ENCODE measurements at places on chromosomes 13 and 19. TPM values are rescaled to one million over a fixed set of nuclear protein-coding genes. Genes with fewer than 3 reads are reported as not detected.

Gene SIGLEC5
- total RNA-seq = not detected

Gene PSG11
- total RNA-seq = 43.9 TPM

Gene KIR2DL1
- total RNA-seq = not detected

DNA sequence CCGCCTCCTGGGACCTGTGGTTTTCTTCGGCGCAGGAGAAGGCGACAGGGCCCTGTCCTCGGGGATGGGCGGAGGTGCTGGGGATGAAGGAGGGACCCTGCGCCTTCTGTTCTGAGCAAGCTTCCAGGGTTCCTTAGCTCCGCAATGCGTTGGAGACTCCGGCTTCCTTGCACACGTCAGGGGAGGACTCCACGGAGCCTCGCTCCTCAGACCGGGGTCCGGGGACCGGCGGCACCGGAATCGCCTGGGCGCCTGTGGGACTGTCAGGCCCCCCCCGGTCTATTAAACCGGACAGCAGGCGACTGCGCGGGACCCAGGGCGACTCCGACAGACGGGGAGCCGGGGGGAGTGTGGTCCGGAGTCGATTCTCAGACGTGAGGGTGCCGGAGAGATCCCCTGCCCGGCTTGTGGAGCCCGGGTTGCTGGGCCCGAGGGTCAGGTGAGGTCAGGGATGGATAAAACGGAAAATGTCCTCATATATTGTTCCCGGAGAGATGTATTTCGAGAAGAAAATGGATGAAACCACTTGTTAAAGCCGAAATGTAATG, 227.4 kb downstream of the TEX29 start:
- no peak for DNase-seq

DNA sequence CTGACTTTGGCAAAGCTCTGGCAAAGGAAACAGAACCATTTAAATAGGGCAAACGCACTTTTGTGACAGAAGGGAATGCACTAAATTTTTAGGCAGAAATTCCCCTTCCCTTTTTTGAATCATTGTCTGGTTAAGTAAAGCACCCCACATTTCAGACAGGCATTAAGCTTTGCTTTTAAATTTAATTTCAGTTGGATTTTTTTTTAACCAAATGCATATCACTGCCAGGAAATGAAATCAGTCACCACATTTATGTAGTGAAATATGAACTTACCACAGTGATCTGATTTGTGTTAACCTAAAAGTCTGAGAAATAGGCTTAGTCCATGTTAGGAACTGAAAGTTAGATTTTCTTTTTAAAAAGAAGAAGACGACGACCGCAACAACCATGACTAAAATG, 10.8 kb downstream of the GPR183 start:
- no peak for DNase-seq

DNA sequence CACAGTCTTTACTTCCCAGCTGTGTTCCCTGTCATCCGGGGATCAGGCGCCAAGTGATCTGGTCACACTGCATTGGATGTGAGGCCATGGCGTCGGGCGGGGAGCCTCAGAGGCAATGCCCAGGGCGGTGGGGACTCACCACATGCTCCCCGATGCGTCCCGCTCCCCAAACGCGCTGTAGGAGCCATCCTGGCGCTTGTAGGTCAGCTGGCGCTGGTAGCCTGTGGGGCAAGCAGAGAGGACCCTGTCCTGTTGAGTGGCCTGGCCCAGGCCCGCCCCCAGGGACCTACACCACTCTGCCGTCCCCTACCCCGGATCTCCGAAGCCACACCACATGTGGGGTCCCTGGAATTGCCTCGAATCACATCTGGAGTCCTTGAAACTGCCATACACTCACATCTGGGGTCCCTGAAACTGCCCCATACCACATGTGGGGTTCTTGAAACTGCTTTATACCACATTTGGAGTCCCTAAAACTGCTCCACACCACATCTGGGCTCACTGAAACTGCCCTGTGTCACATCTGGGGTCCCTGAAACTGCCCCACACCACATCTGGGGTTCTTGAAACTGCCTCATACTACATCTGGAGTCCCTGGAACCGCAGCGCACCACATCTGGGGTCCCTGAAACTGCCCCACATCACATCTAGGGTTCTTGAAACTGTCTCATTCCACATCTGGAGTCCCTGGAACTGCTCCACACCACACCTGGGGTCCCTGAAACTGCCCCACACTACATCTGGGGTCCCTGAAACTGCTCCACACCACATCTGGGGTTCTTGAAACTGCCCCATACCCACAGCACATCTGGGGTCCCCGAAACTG, 33.2 kb downstream of the F2RL3 start:
- DNase-seq = no peak

DNA sequence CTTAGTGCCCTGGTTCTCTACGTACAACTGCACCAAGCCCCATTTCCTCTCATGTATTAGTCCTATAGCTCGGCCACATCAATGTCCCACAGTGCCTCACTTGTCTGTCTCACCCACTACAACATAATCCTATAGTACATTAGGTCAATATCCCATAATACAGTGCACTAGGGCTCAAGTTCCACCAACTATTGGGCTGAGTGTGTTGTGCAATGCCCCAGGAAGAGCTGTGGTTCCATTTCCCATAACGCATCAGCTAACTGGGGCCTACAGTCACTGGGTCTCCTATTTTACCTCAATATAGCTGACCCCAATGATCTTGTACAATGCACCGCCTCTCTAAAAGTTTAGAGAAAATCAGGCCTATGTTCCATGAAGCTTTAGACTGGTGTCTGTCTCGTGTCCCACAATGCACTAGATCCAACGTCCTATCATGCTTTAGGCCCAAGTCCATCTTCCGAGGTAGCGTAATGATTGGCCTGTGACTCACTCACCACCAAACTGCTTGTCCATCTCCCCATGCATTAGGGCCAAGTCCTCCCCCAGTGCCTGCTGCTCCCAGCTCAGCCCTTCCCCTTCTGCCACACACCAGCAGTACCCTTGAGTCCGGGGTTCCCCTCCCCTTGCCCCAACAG, 21.8 kb downstream of the TSKS start:
- DNase-seq = no peak

GRCh38 chr13:105389373-105389772, 1146.1 kb downstream of the EFNB2 start:
- DNase-seq = no peak

DNA sequence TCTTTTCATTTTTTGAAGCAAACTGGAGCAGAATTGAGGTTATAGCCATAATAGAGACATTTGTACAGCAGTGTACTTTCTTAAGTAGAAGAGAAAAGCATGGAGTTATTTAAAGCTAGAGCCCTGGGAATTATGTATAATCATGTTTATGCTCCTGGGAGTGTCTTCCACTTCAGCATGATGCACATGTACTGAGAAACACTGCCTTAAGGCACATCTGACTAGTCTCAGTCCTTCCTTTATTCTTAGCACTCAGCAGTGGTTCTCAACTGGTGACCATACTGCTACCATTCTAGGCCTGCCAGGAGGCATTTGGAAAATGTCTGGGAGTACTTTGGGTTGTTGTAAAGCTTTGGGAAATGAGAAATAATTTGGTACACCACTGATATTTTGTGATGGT, 45.8 kb downstream of the VWA8 start:
- no peak for DNase-seq

DNA sequence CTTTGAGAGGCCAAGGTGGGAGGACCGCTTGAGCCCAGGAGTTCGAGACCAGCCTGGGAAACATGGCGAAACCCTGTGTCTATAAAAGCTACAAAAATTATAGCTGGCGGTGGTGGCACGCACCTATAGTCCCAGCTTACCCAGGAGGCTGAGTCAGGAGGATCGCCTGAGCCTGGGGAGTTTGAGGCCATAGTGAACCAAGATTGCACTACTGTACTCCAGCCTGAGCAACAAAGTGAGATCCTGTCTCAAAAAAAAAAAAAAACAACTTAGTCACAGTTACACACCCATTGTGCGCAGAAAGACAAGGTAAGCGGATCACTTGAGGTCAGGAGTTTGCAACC, 728 bp upstream of the DENND1C start:
- DNase-seq = no peak

DNA sequence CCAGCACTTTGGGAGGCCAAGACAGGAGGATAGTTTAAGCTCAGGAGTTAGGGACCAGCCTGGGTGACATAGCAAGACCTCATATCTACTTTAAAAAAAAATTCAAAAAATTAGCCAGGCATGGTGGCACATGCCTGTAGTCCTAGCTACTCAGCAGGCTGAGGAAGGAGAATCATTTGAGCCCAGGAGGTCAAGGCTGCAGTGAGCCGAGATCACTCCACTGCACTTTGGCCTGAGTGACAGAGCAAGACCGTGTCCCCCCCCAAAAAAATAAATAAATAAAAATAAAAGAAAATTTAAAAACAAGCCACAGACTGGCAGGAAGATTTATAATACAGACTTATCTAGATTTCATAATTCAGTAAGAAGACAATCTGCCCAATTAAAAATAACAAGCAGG, 14.8 kb downstream of the PSPC1 start:
- DNase-seq = no peak

DNA sequence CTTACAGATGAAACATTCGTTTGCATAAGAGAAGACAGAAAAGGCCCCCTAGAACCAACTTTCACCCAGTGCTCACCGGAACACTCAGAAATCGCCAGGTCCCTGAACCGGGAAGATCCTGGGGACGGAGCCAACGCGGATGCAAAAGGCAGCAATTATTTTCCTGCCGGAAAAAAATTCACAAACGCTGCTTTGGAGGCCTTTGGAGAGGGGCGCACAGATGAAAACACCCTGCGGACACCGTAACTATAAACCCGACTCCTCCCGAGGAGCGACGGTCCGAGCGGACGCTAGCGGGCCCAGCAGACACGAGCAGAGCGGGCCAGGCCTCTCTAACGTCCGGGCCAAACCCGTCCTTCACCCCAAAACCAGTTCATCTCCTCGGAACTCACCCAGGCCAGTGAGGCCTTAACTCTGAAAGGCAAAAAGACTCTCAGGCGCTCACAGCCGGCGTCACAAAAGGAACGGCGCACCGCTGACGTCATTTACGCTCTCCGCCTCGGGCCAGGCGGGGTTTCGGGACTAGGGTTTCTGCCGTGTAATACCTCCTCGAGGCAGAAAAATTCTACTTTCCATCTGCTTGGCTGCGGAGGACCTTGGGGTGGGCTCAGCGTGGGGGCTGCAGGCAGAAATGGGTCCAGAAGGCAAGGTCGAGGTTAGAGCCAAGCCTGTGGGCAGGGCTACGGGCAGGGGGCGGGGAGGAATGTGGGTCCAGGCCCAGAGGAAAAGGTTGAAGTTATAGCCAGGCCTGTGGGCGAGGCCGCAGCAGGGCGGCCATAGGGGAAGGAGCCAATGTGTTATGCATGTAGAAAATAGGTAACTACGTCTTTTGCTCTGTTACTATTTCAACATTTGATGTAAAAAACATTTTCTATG, at the start of gene ZNF426:
Gene ZNF426, minus strand, starts transcription at position 463 of the 876 bp plus-strand sequence. CDS start 2,413 bp downstream, outside the sequence.
- peak; percentile 86 for DNase-seq

GRCh38 chr19:14746886-14747285, 31.5 kb downstream of the ADGRE2 start:
- no peak for DNase-seq

DNA sequence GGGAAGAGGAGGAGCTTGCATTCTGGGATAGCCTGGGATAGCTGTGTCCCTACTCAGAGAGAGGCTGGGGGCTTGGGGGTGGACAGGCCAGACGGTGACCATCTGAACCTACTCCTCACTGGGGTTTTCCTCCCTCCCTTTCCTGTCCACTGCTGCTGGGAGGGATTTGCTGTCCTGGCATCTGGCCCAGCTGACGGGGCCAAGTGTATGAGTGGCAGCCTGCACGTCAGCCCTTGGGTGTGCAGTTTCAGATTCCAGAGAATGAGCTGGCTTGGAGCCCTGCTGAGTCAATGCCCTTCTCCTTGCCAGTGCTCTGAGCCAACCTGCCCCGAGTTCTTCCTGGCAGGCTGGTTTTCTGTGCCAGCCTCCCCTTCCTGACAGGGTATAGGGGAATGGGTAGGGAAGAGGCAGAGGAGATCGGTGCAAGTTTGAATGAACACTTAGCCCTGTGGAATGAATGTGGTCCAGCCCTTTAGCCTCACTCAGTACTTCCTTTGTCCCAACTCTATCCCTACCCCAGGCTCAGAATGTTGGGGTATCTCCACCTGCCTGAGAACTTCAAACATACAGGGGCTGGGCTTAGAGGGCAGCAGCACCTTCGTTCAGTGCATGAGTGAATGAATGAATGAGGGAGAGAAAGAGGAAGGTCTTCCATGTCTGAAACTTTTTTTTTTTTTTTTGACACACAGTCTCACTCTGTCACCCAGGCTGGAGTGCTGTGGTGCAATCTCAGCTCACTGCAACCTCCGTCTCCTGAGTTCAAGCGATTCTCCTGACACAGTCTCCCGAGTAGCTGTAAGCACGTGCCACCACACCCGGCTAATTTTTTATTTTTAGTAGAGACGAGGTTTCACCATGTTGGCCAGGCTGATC, 1.8 kb upstream of the ANGPTL4 start:
- peak; percentile 23 for DNase-seq

GRCh38 chr13:61148691-61149315, 266.8 kb downstream of the PCDH20 start:
- DNase-seq = no peak

DNA sequence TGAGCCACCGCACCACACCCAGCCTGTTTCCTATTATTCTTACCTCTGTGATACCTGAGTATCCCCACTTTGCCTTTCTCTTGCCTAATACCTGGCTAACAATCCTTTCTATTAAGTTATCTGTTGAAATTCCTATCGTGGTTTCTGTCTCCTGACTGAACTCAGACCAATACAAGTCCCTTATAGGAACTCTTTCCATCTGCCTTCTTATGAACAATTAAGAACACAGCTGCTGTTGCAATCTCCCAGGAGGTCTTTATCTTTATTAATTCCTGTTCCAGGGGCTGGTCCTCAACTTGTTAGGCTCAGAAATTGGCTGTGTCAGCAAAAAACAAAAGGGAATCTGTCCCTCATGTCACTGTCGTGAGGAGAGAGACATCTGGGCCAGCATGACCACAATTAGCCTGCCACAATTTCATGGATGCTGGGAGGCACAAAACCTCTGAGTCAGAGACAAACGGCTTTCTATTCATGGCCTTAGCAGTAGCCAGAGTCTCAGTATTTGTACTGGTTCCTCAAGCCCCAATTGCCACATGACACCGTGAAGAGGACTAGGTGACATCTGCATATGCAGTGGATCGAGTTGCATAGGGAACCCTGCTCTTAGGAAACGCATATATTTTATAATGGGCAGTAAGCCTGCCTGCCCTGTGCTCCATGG, 58.2 kb downstream of the NUFIP1 start:
- DNase-seq = no peak

DNA sequence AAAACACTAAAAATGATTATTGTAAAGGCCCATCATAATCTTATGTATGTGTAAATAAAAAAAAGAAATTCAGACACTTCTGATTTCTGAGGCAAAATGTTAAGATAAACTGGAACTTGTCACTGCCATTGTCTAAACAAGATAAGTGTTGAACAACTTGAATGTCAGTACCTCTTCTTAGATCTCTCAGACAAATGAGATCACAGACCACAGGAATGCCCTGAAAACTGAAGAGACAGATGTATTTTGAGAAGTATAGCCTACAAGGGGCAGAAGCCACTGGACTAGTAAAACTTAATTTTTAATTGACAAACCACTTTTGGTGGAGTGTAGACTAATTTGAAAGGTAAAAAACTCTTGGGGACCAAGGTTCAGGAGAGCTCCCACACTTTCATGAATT, 375.5 kb upstream of the SLITRK5 start:
- DNase-seq = no peak

GRCh38 chr19:50909240-50910070, 1.7 kb downstream of the KLK4 start:
- peak; percentile 40 for DNase-seq

GRCh38 chr13:46621133-46621532, 68.2 kb downstream of the LRCH1 start:
- peak; percentile 51 for DNase-seq

Data from G401 (cell line).